ENCODE measurements at places on chromosomes 7 and 10. TPM values are rescaled to one million over a fixed set of nuclear protein-coding genes. Genes with fewer than 3 reads are reported as not detected.

GRCh38 chr7:29442146-29442545 is 121.5 kb upstream of the PRR15 start:
- no peak for DNase-seq

The TLL2 gene
- 0.60 TPM for total RNA-seq

DNA sequence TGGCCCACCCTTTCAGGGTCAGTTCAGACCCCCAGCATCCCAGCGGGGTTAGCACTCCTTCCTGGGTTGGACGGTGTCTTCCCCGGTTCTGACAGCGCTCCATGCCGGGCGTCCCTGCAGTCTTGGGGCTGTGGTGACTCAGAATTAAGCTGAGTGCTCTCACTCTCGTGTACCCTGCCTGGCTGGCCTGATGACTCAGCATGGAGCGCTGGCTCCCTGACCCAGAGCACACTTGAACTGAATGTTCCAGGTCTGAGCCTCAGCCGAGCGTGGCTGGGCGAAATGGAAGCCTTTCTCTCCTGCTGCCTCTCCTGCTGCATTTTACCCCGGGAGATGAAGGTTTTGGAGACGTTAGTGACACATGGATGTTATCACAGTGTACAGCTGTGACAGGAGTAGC is 7.1 kb downstream of the BAG3 start:
- no peak for DNase-seq

The NRAP gene
- not detected for total RNA-seq

The ZCCHC24 gene
- total RNA-seq, result 1.6 TPM

GRCh38 chr7:130379921-130380860 is at the start of gene CPA1:
CPA1 (plus strand) TSS chr7:130380494; CDS start chr7:130380521, 27 bp downstream.
- peak; percentile 46 for DNase-seq

- no peak for DNase-seq
Measured at GRCh38 chr7:7584653-7585052, 18.0 kb downstream of the MIOS start.

DNA sequence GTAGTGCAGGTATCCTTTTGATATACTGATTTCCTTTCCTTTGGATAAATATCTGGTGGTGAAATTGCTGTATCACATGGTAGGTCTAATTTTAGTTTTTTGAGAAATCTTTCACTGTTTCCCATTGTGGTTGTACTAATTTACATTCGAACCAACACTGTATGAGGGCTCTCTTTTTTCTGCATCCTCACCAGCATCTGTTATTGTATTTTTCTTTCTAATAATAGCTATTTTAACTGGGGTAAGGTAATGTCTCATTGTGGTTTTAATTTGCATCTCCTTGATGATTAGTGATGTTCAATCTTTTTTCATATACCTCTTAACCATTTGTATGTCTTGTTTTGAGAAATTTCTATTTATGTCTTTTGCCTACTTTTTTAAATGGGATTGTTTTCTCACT is 335.4 kb upstream of the MTPN start:
- DNase-seq, result no peak

DNA sequence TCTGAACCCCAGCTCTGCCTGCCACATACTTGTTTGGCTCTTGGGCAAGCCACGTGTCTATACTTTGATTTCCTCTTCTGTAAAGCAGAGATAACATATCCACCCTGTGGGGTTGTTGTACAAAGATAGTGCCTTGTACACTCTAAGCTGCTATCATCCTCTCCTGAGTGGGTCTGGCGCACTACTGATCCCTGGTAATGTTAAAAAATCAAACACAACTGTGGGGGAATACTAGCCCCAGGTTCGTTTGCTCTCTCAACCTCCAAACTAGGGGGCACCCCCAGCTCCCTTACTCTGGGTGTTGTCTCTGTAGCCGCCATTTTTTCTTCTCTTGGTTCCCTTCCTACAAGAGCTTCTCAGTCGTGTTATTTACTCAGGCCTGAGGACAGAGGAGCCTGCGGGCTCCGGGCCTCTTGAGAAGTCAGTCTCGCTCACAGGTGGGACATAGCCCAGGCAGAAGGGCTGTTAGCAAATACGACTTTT is 1.0 kb downstream of the POLM start:
- DNase-seq, result no peak

DNA sequence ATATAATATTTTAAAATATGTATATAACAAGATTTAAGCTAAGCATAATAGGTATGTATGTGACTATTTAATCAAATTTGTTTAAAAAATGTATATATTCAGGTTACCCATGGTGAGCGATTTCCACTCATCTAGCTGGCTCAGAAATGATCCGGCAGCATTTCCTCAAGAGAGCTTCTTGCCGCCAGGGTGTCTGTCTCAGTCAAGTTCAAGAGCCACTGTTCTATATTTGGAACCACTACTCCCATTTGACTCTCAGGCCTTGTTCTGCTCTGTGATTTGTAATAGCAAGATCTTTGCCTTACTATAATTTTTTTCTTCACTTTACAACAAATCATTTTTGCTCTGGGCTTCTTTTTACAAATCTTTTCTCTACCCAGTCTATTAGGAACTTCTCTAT is 48.7 kb upstream of the CNTNAP2 start:
- DNase-seq, result no peak

DNA sequence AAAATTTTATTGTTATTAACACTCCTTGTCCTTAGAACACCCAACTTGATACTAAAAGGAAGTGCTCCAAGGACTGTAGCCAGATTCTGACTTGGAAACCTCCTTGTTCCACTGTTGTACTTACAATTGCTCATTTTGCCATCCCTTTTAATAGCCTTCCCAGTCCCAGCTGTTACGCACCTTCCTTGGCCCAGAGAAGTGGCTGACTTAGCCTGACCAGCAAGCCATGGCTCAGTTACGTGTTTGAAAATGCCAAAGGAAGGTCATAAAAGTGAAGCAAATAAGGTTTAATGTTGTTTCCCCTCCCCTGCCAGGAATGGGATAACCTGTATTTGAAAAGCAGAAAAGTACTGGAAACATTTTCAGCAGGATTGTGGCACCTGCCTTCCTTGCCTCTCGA is 3.7 kb upstream of the ANKRD1 start:
- no peak for DNase-seq
